ENCODE measurements at places on chromosomes 16 and 17.
A peak's percentile ranks its signal among the peaks of the same experiment; 100 is the strongest.

DNA sequence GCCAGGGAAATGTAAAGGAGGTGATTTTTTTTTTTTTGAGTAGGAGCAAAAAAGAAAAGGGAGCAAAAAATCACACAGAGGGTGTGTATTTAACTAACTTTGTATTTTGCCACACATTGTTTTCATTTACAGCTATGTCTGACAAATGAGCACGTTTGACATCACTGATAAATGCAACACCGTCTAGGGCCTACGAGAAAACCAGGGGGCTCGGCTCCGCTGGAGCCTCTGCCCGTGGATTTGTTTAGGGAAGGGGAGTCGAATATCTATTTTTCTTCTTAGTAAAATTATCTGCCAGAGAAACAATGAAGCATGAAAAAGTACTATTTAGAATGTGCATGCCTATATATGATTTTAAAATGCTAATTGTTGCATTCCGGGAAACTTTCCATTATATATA is 6.8 kb downstream of the MAF start:
- DNase-seq, result no peak

DNA sequence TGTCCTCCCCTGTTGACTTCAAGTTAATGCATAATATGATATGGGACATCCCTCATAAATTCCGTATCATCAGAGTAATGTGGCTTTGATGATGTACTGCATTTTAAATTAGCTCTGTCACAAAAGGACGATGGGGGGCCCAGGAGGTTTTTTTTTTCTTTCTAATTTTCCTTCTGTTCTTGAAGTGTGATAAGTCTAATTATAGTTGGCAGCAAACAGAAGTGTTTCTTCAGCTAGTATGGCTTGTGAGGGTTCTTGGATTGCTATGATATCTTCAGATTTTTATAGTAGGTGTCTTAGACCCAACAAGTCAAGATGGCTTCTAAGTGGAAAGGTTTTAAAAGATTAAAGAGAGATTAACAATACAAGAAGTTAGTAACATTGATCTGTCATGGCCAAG is 796.2 kb upstream of the RBFOX1 start:
- no peak for DNase-seq

- DNase-seq, result no peak
Measured at GRCh38 chr16:7550096-7550495, 217.5 kb downstream of the RBFOX1 start.

GRCh38 chr16:90008708-90009145 is 10.5 kb downstream of the DBNDD1 start:
- no peak for DNase-seq

DNA sequence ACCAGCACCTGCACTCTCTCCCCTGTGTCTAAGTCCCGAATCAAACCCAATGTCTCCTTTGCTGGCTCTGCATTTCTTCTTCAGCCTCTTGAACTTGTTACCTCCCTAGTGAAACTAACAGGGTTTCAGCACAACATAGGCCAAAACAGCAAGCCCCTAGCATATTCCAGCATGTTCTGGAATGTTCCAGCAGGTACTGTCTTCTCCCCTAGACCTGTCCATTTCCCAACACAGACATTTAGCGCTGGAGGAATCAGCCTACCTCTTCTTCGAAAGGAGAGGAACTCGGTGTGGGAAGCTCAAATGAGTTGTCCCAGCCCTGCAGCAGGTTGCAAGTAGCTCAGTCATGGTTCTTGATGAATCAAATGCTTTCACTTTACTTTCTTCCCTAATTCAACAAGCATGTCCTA is 47.1 kb downstream of the LITAF start:
- no peak for DNase-seq

DNA sequence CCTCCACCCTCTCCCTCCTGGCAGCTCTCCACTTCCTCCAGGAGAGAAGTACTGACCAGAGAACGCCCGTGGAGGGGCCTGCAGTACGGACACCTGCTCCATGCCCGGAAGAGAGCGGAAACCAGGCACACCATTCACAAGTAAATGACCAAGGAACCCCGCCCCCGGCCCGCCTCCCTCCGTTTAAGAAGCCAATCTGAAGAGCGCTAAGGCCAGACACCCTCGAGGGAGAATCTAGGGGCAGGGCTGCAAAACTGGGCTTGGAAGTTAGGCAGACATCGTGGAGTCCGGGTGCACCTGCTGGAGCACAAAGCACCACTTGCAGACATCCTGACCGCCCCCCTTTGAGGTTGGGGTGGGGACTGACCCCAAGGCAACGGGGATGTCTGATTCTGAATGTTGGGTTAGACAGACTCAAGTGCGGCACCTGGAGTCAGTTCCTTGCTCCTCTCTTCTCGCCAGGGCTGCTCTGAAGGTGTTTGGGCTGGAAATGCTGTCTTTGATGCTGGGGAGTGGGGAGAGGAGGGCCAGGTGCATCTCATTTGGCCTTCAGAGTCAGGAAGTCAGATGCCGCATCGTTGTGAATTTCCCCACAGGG is 964 bp upstream of the FAAP100 start:
- DNase-seq, result peak; percentile 52

DNA sequence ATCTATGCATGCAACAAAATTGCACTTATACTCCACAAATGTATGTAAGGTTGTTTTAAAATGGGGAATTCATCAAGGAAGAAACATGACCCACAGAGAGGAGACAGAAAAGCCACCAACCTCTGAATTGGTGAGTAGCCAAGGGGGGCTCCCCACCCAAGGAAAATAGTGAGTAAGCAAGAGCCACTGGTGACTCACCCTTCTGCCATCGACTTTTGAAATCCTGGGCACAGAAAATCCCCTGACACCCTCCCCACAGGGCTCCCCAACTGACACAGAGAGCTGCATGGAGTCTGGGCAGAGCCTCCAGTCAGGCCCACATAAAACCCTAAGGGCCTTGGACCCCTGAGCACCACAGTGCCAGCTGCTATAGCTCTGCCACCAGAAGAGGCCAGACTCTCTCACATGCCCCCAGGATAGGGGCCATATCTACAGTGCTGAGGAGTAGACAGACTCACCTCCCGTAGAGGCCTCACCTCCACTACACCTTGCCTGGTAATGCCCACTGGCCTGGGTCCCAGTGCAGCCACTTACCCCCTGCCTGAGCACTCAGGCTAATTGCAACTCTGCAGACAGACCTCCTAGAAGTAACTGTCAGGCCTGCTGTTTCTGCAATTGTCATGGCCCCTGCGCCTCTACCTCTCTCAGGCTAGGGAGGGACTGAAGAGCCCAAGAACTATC is 244.7 kb upstream of the WSB1 start:
- DNase-seq, result no peak

DNA sequence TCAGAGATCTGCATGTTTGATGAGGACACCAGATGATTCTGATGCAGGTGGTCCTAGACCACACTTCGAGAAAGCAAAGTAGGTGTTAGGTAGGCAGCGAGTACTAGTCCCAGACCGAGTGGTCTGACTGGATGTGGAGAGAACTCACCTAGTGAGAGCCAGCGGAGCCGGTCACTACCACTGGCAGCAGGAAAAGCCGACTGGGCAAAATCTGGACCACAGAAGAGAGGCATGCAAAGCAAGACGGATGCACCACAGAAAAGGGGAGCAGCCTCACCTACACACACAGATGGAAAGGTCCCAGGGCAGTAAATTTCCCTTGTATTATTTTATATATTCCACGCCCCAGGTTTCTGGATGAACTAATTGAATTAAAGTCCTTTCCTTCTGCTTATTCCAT is 13.5 kb downstream of the COX10 start:
- DNase-seq, result no peak

DNA sequence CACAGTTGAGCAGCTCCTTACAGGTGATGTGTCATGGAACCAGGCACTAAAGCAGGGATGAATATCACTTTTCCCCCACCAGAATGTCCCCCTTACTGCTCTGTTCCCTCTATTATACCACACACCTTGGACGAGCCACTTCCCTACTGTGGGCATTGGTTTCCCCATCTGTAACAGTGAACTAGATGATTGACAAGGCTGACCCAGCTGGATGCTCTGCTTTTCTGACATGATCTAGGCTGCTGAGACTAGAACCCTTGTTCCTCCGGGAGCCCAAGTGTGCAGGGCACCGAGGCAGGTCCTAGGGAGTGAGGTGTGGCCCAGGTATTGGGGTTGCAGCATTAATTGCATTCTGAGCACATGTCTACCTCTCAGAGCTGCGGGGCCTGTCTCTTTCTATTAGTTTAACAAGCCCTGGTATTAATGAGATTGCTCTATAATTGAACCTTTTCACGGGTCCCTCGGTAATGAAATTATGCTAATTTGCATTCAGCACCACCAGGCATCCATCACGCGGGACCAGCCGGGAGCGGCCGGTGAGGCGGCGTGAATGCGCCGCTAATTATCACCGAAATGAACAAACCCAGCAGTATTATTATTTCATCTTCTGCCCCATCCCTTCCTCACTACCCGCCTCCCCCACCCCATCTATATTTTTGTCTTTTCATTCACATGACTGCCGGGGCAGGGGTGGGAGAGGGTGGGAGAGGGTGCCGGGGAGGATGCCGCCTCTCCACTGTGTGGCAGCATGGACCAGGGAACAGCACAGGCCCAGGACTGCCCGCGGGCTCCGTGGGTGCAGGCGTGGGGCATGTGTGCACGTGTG is 121.1 kb downstream of the CYLD start:
- no peak for DNase-seq

GRCh38 chr16:22641131-22641628 is 130.5 kb downstream of the NPIPB5 start:
- DNase-seq, result no peak
